Muscle of arm (tissue), 14 donors: ENCODE measurements at places on chromosomes 3 and 15.

- DNase-seq: no peak
Measured at GRCh38 chr3:21587894-21588293, 163.1 kb downstream of the ZNF385D start.

DNA sequence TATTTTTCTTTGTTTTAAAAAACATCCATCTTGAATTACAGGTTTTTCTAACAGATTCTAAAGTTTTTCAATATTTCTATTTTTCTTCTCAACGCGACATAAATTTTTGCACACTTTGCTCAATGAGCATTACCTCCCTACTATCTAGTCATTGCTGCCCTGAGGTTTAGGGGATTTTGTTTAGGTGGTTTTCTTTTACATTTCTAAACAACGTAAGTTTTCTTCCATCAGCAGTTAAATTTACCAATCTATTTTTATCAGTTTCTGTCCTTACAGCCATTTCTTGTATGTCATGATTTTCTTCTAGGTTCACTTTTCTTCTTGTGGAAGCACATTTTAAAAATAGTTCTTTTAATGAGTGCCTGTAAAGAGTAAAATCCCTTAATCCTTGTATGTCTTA is 49.2 kb upstream of the CCR2 start:
- DNase-seq: no peak

DNA sequence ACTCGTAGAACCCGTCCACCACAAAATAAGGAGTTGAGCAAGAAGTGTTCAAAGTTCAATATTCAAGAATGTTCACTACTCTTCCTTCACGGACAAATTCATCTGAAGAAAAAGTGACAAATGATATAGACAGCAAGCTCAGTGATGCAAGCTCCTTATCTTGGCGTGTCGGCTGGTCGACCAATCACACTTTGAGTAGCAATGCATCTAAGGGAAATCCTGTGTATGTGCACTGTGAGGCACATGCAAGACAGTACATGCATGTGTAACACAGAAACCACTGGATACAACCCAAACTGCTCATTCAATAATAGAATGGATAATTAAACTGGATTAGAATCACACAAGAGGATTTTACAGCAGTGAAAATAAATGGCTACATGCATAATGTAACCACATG is 64.4 kb upstream of the CSPG5 start:
- DNase-seq: no peak

DNA sequence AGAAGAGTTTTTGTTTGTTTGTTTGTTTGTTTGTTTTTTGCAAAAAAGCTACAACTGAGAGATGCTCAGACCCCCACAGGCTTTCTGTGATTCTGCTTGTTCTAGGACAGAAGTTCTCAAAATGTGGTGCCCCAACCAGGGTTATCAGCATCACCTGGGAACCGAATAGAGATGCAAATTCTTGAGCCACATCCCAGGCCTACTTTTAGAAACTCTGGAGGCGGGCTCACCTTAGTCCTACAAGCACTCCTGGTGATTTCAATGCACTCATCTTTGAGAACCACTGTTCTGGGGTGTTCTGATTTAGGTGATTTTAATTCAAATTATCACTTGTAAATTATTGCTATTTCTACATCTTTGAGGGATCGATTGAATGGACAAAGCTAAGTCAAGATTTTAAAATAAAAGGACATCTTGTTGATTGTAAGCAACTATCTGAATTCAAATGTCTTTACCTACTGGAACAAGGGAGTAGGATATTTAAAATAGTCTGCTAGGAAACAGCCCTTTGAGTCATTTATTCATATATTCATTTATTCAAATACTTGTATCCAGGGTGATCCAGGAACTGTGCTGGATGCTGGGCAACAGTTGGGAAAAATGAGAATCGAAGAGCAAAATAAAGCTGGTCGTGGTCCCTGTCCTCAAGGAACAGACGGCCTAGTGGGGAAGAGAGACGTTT is 44.7 kb upstream of the CADPS start:
- DNase-seq: no peak

GRCh38 chr15:71784719-71785118 is 25.6 kb upstream of the NR2E3 start:
- no peak for DNase-seq

GRCh38 chr15:81255315-81255957 is 58.8 kb downstream of the IL16 start:
- DNase-seq: no peak

GRCh38 chr3:152376351-152377183 is 107.8 kb downstream of the MBNL1 start:
- DNase-seq: no peak
